ENCODE measurements at places on chromosomes 11 and 22.
A peak's percentile ranks its signal among the peaks of the same experiment; 100 is the strongest.

DNA sequence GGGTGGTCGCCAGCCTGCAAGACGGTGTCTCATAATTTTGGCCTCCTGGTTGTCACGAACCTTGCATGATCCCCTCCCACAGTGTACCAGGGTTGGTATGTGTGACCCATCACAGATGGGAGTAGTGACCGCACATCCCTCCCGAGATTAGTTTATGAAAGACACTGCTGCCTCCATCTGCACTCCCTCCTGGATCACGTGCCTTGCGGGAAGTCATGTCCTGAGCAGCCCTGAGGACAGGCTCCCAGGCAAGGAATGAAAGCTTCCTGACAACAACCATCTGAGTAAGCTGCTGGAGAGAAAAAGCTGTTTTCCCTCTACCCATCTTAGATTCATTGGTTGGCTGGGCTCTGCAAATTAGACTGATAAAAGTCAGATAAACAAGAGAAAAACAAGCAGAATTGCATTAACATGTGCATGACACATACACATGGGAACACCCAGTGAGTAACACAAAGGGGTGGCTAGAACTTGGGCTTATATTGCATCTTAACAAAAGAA is 14.4 kb upstream of the PAMR1 start:
- no peak for DNase-seq

GRCh38 chr11:95715777-95716241 is 73.8 kb downstream of the FAM76B start:
- DNase-seq, result peak; percentile 66

- DNase-seq, result no peak
These were observed 3.1 kb upstream of the IGF2 start for GRCh38 chr11:2142300-2142759.

- no peak for DNase-seq
These were observed 39.5 kb downstream of the TOLLIP start for GRCh38 chr11:1269957-1270356.

GRCh38 chr11:33997584-33998251 is 53.8 kb upstream of the CAPRIN1 start:
- DNase-seq, result no peak

- DNase-seq, result no peak
These were observed 46.6 kb downstream of the CWC15 start for GRCh38 chr11:94926698-94927237.

DNA sequence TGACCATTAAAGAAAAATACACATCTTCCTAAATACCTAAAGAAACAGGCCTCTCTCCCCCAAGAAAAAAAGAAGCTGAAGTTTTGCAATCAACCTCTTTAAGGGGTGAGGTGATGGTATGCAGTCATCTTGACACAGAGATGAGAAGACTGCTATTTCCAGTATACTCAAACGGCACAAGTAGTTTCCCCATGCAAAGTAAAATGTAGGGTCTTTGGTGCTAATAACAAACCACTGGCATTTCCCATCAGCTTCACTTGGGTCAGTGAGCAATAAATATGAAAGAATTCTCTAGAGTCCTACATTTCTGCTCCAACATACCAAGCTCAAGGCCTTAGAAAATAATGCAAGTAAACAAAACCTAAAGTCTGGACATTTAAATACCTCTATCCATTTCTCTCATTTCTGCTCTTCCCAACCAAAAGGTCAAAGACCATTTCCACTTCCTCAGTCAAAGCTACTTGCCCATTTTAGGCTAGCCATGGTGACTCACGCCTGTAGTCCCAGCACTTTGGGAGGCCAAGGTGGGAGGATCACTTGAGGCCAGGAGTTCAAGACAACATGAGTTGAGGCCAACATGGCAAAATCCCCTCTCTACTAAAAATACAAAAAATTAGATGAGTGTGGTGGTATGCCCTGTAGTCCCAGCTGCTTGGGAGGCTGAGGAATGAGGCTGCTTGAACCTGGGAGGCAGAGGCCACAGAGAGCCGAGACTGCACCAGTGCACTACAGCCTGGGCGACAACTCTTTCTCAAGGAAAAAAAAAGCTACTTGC is 39.5 kb upstream of the CHRNA10 start:
- no peak for DNase-seq

DNA sequence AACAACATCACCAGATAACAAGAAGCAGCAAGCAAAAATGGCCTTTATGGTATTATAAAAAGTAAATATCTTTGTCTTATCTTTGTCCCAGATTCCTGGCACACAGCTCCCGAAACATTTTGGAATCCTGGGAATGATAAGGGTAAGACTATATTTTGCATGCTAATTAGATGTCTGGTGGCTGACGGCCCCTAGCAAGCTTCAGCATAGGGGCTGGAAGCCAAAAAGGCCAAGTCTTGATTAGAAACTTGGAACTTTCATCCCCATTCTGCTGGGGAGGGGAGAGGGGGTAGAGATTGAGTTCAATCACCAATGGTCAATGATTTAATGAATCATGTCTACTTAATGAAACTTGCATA is 38.2 kb upstream of the EED start:
- no peak for DNase-seq

- DNase-seq, result no peak
These were observed 6.7 kb downstream of the MUC5B start for GRCh38 chr11:1229471-1230120.

- DNase-seq, result no peak
These were observed 39.9 kb downstream of the MYEOV start for GRCh38 chr11:69333879-69334278.

GRCh38 chr11:129946256-129946655 is 50.9 kb upstream of the NFRKB start:
- no peak for DNase-seq

DNA sequence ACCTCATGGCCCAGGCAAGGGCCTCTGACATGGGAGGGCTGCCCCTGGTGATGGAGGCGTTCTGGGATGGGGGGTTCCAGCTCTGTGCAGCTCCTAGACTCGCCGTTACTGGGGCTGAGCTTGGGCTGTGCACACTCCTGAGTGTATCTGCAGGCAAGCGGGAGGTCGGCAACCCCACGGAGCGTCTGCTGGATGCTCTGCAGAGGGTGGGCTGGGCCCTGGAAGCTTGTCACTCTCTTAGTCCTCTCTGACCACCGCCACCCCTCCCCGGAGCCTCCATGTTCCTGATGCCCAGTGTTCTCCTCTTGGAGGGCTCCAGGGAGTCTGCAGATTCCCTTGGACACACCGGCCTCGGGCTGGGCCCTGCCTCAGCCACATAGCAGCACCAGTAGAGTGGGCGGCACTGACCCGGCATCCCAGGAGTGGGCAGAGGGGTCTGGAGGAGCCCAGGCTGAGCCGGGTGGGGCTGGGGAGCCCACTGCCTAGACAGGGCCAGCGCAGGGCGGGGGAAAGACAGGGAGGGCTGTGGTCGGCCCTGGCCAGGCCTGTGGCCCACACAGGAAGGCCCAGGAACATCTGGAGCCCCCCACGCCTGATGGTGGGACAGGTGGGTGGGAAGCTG is 20.6 kb upstream of the MUC5B start:
- no peak for DNase-seq

- no peak for DNase-seq
These were observed 61.2 kb upstream of the MYOD1 start for GRCh38 chr11:17658211-17658610.

DNA sequence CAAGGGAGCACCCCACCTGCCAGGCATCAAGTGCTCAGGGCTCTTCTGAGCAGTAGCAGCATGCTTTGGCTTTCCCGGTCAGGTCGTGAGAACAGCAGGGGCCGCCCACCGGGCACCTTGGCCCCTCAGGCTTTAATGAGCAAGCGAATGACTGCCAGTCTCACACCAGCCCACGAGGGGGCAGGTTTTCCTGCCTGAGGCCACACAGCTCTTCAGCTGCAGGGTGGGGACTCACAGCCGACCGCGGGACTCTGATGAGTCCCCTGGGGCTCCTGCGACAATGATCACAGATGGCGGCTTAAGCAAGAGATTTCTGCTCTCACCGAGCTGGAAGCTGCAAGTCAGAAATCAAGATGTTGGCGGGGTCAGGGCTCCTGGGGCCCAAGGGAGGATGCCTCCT is 14.3 kb upstream of the FGF19 start:
- no peak for DNase-seq

GRCh38 chr11:65551572-65552387 is 6.4 kb downstream of the LTBP3 start:
- peak; percentile 64 for DNase-seq
